ENCODE measurements at places on chromosomes 1 and 21.

GRCh38 chr1:24364975-24365678, 46.0 kb downstream of the GRHL3 start:
- no peak for DNase-seq

GRCh38 chr1:183306317-183307042, 111.7 kb downstream of the NMNAT2 start:
- no peak for DNase-seq

DNA sequence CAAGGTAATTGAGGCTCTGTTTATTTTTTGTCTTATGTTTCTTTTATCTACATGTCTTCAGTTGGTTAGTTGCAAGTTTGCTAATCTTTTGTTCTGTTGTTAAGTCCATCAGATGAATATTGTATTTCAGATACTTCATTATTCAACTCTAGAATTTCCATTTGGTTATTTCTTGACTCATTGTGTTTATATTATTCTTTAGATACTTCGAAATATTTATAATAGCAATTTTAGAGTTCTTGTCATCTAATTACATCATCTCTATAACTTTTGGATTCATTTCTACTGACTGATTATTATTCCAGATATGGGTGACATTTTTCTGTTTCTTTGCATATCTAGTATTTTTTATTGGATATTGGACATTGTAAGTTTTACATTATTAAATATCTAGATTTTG, 405.6 kb downstream of the PLPP3 start:
- DNase-seq = no peak

DNA sequence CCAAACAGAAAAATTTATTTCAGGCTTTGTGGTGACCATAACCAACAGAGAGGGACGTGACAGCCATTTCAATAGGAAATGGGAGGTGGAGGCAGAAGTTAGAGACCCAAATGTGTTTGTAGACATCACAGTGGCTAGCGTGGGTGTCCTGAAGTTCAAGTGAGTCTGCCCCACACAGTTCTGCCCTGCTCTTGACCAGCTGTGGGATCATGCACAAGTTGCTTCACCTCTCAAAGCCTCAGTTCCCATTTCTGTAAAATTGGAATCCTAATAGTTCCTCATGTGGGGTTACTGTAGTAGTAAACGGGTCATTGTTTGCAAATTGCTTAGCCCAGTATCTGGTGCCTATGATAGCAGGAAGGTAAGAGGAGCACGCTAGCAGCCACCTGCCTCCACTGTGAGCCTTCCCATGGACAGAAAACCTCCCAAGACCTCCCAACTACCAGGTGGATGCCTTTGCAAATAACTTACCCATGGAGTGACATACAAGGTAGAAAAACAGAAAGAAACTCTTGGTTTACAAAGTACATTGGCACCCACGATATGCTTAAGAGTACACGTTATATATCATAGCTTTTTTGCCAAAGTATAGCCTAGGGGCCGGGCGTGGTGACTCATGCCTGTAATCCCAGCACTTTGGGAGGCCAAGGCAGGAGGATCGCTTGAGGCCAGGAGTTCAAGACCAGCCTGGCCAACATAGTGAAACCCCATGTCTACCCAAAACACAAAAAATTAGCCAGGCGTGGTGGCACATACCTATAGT, 29.1 kb downstream of the FHAD1 start:
- DNase-seq = no peak

DNA sequence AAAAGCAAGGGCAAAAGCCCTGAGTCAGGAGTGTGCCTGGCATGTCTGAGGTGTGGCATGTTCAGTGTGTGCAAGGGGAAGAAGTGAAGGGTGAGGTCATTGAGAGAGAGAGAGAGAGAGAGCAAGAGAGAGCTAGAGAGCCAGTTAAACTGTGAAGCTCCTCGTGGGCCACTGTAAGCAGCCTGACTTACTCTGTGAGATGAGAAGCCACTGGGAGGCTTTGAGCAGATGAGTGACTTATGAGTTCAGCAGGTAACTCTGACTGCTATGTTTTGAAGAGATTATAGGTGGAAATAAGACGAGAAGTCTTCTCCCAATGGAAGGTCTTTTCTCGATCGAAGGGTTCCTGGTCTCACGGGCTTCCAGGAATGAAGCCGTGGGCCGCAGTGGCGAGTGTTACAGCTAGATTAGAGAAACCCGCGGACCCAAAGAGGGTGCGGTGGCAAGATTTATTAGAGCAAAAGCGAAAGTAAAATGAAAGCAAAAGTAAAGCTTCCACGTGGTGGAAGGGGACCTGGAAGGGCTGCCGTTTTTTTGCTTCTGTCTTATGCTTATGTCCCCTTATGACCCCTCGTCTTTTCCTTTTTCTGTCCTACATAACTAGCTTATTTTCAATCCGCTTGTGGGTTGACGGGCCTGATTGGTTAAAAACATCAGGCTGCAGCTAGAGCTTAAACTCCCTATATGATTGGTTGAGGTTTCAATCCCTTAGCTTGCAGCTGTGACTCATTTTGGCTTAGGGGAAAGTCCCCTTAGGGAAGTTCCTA, 323.1 kb upstream of the FAM78B start:
- DNase-seq = peak; percentile 15

GRCh38 chr1:56278061-56278460, 301.3 kb downstream of the PLPP3 start:
- no peak for DNase-seq
